ENCODE measurements at places on chromosomes 1 and 21.

- DNase-seq, result no peak
Measured at GRCh38 chr1:174497478-174497877, 49.7 kb downstream of the GPR52 start.

DNA sequence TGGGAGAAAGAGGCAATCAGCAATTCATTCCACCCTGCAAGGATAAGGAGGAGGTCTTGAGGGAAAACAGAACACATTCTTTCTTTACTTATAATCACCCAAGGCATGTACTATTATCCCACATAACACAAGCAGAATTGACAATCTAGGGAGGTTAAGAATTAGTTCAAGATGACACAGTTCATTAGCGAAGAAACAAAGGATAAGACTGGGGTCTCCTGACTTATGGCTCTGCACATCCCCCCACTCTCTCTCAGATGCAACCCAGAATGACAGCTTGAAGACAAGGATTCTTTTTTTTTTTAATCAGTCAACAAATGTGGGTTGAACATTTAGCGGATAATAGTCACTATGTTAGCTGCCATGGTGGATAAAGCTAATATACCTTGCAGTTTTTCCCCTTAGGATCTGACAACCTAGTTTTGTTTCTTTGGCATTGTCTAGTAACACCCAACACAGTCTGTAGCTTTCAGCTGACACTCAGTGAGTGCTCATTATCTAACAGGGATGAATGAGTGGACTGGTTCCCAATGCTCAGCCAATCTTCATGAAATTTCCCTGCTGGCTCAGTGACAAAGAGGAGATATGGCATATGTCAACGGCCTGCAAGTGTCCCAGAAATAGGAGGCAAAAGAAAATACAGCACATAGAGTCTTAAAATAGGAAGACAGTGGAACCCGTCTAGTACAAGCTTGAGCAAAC is 35.1 kb downstream of the RXRG start:
- DNase-seq, result no peak

DNA sequence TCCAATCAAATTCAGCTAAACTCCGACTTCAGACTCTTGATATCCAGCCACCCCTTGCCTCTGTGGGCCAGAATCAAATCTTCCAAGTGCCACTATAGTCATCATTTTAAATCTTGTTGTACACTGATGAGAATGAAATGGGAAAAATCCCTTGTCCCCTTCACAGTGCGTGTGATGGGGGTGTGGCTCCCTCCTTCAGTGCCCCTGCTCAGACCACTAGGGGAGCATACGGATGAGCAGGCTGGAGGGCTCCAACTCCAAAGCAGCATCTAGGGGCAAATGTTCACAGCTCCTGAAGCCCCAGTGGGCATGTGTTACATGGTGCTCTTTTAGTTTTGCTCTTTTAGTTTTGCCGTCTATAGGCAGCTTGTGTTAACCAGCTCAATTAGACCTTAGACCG is 35.4 kb upstream of the HSD3B1 start:
- DNase-seq, result no peak

GRCh38 chr21:31557421-31558188 is 101.9 kb upstream of the SOD1 start:
- peak; percentile 48 for DNase-seq

DNA sequence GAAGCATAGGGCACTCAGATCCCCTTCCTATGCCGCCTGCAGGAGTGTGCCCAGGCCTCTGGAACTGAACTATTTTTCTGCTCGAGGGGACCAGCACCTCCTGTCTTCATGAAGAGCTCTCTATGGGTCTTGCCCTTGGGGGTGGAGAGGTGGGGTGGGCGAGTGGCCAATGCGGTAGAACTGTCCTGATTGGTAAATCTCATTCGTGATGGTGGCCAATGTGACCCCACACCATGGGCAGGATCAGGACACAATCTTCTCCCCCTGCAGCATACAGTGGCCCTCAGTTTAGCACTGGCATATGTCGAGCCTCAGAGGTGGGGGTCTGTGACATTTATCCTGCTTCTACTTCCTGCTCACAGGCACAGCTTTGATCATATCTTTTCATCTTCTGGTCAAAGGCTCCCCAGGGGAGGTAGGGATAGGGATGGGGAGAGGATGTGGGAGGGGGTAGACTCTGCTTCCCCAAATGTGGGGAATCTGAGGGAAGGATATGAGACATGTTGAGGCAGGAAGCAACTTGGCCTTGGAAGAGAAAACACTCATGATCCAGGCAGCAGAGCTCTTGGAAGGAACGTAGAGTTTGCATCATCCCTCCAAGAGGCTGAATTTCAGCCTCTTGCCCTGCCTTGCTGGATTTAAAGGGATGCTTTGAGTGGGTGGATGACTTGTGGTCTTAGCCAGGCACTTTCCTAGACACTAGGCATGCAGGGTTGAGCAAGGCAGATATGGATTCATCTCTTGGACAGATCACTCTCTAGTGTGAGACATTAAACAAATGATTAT is 81.8 kb downstream of the LAMC2 start:
- DNase-seq, result peak; percentile 71

DNA sequence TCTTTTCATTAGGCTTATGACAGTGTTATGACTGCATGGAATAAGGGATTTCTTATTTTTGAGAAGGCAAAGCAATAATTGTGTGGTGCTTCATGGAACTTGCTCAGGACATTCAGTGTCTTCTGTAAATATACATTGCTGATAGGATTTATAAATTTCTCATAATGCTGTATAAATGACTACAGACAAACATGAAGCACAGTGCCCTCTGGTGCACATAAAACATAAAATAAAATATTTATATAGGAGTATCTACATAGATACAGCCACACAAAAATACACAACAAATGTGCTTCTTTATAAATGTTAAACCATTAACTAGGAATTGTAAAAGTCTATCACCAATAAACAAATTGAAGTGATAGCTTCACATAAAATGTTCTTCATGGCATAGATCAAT is 24.1 kb downstream of the BRINP3 start:
- no peak for DNase-seq

GRCh38 chr21:26546446-26547097 is 26.5 kb downstream of the CYYR1 start:
- no peak for DNase-seq

- DNase-seq, result no peak
Measured at GRCh38 chr1:209390764-209391163, 192.8 kb upstream of the CAMK1G start.

DNA sequence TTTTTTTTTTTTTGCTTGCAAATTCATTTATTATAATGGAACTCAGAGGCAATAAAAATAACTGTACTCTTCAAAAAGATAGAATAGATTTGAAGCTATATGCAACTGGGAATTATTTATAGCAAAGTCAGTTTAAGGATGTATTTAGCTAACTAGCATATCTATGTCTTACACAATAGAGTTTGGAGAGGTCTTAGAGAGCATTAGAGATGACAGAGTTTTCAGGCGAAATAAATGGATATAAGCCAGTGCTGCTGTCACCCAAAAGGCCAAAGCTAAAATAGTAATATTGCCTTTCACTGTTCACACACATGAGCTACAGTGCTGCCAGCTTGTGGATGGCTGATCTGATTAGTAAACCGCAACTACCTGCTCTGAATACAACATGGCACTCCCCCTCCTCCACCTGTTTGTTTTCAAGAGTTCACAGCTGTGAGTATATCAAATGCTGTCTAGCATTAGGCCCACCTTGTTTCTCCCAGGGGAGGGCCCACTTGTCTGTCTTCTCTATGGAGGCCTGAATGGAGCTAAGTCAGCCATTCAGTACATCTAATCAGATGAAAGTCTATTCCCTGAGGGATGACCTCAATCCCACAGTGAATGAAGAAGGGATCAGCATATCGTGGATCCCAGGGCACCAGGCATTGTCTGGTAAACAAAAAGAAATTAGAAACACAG is 25.2 kb upstream of the SSX2IP start:
- no peak for DNase-seq

DNA sequence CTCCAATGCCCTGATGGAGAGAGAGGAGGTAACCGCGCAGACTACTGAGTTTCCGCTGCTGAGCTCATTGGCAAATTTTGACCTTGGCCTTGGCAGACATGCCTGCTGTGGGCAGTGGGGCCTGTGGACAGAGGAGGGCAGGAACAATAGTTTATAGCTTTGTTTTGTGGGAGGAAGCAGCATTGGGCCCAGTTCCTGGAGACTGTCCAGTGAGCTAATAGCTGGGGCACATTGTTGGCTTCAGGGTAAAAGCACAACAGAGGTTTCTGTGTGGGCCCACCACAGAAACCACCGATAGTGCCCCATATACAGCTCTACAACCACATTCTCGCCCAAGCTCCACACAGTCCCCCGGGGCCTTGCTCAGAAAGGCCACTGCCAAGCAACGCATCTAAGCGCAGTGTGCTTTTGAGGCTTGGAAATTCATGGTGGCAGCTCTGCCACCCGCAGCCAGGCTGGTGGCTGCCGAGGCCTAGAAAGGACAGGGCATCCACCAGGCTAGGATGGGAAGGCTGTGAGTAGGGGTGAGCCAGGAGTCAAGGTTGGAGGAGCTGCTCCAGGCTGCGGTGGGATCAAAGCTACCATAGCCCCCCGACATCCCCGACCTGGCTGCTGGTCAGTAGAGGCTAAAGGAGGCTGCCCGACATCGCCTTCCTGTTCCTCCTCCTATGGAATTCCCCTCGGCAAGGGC is 43.2 kb downstream of the NEK2 start:
- DNase-seq, result peak; percentile 73

DNA sequence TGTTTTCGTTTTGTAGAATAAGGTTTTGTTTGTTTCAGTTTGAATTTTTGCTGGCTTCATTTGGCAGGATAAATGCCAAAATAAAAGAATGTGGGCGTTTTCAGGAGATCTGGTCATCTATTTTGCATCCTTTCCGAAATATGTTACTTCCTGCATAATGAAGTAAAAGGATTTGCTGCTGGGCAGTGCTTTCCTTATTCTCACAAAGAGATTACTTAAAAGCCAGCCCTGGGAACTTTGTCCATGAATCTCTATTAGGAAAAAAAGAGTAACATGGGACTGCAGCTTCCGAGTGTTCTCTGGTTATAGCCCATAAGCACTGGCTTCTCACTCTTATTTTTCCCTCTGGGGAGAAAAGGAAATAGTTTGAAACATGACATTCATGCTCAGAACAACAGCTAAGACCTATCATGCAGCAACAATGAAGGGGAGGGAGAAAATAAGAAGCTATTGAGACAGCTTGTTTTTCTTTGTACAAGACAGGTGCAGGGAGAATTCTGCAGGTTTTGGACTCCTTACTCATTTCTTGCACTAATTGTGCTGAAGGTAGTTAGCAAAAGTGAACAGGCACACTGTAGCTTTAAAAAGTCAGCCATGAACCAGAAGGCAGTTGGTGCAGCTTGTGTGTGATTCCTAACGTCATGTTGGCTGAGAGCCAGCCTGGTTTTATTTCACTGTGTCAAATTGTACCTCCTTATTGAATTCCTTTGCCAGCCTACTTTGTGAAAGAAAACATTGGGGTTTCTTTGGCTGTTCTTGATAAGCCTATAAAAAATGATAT is at the start of gene SAMD13:
SAMD13 (plus strand) TSS at position 705 of the 781 bp plus-strand sequence. CDS start 1,527 bp downstream, outside the sequence.
- peak; percentile 86 for DNase-seq

DNA sequence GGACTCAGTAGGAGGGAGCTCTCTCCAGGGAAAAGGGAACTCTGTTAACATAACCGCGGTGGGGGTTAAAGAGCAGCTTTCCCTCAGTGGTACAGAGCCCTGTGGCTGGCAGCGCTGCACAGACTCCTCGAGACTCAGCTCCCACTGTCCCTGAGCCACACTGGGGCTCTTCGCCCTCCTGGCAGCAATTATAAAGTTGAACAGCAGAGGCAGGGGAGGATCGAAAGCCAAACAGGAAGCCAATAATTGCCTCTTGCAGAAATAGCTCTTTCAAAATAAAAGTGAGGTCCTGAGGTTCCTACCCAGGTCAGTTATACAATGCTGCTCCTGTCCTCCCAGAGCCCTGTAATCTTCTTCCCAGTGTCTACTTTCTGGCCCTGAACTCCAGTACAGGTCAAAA is 77.0 kb downstream of the FAM78B start:
- peak; percentile 20 for DNase-seq

- no peak for DNase-seq
Measured at GRCh38 chr1:47984175-47984789, 12.9 kb downstream of the TRABD2B start.

GRCh38 chr1:21154717-21155116 is 22.0 kb downstream of the EIF4G3 start:
- DNase-seq, result no peak

DNA sequence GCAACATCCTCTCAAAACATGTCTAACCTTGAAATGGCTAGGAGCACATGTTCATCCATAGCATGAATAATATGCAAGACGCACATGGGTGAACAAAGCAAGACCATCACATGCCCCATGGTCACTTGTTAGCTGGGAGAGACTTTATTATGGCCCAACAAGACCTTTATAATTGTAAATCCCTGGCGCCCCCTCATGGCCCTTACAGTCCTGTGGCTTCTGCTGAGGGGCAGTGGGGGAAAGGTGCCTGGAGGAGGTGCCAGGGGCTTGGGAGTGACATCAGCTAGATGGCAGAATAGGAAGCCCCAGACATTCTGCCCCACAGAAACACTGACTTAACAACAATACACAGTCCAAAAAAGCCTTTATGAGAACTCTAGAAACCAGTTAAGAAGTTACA is 51.7 kb downstream of the CSMD2 start:
- no peak for DNase-seq

DNA sequence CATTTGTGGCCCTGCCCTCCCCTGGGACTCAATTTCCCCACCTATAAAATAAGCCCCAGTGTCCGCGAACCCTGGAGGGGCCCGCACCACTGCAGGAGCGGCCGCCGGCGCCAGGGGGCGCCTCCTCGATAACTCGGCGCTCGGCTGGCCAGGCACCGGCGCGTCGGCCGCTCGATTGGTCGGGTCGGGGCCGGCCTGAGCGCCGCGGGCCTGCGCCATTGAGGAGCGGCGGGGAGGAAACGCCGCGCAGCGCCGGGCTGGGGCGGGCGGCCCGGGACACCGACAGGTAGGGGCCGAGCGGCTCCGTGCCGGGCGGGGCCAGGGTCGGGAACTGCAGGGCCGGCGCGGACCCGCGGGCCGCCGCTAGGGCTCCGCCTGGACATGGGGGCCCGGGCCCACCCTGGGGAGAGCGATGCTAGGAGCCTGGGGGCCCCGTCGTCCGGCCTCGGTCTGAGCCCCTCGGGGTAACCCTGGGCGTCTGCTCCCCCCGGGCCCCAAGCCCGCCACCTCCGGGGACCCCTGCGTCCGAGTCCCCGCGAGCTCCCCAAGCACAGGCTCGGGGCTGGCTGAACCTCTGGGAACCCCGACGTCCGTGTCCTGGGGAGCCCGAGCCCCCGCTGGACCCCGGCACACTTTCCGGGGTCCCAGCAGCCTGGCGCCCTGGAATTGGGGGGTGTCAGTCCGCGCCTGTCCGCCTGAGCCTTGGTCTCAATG is at the start of gene VPS13D:
VPS13D (plus strand) TSS at position 196 of the 714 bp plus-strand sequence. CDS start 4,237 bp downstream, outside the sequence.
- peak; percentile 91 for DNase-seq

DNA sequence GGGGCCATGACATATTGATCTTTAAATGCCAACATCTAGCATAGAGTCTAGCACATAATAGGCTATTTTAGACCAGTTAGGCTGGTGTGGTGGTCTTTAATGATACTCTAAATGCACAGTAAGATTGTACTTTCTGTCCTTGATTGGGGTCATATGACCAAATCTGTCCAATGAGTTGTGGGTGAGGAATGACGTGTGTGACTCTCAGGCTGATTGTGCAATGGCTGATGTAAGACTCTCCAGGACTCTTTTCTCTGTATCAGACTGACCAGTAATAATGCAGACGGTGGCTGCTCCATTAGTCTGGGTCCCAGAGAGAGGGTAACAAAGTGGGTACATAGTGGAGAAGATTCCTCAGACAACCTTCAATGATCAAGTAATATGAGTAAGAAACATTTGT is 541.6 kb upstream of the CAMK1G start:
- no peak for DNase-seq

GRCh38 chr21:37257511-37257966 is 9.6 kb downstream of the VPS26C start:
- peak; percentile 64 for DNase-seq

All from Daoy (cell line).